ENCODE measurements at places on chromosomes 12 and 14. TPM values are rescaled to one million over a fixed set of nuclear protein-coding genes. Genes with fewer than 3 reads are reported as not detected.

GRCh38 chr14:88488081-88488480 is 66.7 kb downstream of the PTPN21 start:
- DNase-seq: peak; percentile 59

DNA sequence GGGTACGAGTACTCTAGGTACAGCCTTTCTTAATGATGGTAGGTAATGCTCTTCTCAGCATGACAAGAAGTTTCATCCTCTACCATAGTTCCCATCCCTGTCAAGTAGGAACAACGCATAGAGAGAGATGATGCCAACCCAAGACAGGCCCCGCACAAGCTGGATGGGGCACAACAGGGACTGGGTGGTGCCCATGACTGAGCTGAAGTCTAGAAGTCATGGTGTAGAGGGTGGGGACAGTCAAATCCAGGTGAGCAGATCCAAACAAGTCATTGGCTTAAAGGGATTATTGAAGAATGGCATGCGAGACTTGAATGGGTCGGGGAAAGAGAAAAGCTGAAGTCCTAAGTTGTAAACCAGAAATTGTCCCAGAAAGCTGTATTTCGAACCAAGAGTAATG is 84.2 kb upstream of the MDM1 start:
- no peak for DNase-seq

- DNase-seq: no peak
Observed at GRCh38 chr14:92282669-92283068, 40.3 kb upstream of the SLC24A4 start.

PTPRO gene
- total RNA-seq: 0.15 TPM

- DNase-seq: no peak
Observed at GRCh38 chr12:7107636-7108002, 1.4 kb downstream of the C1RL start.

HOXC13 gene
- total RNA-seq: 1.7 TPM

GRCh38 chr12:132563911-132564310 is 46.5 kb downstream of the LRCOL1 start:
- DNase-seq: no peak

- no peak for DNase-seq
Observed at GRCh38 chr14:90400904-90401561, 4.2 kb downstream of the CALM1 start.

MYF5 gene
- not detected for total RNA-seq

GRCh38 chr12:26374934-26375680 is 179.7 kb downstream of the SSPN start:
- no peak for DNase-seq

DNA sequence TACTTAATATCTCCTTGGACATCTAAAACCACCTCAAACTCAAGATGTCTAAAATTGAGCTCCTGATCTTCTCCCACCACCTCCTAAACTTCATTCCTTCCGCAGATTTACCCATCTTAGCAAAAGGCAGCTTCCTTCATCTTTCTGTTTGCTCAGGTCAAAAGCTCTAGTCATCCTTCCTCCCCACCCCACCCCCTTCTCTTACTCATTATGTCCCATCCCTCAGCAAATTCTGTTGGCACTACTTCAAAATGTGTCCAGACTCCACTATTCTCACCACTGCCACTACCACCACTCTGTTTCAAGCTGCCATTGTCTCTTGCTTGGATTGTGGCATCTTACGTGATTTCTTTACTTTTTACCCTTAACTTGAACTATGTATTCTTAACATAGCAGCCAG is 59.2 kb upstream of the ZDHHC17 start:
- no peak for DNase-seq

- DNase-seq: peak; percentile 23
Observed at GRCh38 chr12:22935501-22935900, 310.5 kb downstream of the ETNK1 start.

GRCh38 chr14:65949711-65950516 is 536.3 kb upstream of the CCDC196 start:
- DNase-seq: peak; percentile 1

- DNase-seq: no peak
Observed at GRCh38 chr12:51943346-51943745, 8.2 kb upstream of the ACVR1B start.

GRCh38 chr14:104189629-104190335 is 51.4 kb downstream of the KIF26A start:
- DNase-seq: no peak

SYT1 gene
- total RNA-seq: not detected

CRACR2A gene
- total RNA-seq: 13.8 TPM

DNA sequence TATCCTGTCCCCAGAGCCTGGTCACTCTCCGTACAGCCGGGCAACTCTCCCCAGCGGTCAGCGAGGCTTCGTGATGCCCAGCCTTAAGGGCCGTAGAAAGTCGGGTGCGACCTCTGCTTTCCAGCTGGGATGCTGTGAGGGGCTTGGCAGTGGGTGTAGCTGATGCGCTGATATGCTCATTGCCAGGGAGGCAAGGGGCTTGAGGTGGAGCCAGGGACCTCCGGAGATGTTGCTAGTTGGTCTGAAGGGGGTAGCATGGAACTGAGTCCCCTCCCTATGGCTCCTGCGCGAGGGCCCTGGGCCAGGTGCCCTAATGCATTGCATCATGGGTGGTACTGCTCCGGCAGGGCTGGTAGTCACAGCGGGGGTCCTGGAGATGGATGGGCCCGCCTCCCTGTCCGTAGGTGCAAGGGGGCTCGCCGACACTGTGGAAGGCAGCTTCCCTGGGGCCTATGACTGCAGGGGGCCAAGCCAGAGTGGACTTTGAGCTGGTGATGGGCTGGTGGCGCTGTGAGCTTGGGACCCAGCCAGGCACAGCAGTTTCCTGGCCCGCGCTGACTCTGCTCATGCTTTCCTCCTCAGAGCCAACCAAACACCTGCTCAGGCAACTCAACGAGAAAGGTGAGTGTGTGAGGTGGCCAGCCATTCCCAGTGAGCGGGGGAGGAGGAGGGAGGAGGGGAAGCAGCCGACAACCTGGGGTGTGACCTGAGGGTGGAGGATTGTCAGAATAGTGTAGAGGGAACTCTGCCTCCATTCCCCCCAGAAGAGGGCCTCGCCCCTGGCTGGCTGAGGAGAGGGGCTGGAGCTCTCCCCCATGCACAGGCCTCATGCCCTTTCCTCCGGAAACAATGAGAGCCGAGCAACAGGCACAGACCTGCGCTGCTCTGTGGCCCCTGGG is 32.3 kb downstream of the PLEKHG3 start:
- DNase-seq: no peak

All from MG63 (cell line).